ENCODE measurements at places on chromosomes 1 and 21.
A peak's percentile ranks its signal among the peaks of the same experiment; 100 is the strongest.

DNA sequence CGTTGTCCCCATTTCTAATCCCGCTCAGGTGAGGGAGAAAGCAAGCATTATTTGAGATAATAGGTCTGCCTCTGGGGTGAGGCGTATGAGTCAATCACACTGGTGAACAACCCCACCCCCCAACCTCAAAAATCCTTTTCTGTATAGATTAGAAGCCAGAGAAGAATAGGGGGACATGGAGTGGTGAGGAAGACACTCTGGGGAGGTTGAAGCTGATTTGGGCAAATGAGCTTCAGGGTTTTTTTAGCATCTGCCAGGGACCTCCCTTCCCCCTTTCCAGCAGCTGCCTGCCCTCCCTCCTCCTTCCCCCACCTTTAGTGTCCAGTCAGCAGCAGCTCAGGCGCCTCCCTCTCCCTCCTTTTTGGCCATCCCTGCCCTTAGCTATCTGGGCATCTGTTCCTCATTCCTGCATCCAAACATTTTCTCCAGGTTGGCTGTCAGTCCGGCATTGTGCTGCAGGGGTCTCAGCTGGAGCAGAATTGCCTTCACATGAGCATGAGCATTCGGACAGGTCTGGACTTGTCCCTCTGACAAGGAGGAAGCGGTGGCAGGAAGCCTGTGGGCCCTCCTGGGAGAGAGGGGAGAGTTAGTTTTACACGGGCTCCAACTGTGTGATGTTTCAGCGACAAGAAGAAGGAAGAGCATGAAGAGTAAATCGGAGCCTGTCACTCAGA is 30.8 kb upstream of the PTGFRN start:
- no peak for DNase-seq

- DNase-seq = no peak
Observed at GRCh38 chr1:116870300-116870699, 39.4 kb upstream of the PTGFRN start.

DNA sequence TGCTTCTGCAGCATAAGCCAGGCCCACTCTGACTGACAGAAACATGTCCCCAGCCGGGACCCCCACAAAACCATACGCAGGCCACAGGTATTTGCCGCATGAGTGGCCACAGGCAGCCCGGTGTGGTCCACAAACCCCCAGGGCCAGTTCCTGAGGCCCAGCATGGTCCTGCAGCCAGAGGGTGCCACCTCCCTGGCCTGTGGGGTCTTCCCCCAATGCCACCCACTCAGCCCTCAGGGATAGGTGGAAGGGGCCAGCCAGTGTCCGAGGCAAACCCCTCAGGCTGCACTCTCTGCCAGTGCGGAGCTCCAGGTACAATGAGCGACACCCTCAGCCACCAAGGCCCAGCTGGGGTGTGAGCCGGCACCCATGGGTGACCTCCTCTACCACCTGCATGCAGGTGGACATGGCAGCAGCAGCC is 43.5 kb downstream of the UBE2G2 start:
- DNase-seq = no peak

DNA sequence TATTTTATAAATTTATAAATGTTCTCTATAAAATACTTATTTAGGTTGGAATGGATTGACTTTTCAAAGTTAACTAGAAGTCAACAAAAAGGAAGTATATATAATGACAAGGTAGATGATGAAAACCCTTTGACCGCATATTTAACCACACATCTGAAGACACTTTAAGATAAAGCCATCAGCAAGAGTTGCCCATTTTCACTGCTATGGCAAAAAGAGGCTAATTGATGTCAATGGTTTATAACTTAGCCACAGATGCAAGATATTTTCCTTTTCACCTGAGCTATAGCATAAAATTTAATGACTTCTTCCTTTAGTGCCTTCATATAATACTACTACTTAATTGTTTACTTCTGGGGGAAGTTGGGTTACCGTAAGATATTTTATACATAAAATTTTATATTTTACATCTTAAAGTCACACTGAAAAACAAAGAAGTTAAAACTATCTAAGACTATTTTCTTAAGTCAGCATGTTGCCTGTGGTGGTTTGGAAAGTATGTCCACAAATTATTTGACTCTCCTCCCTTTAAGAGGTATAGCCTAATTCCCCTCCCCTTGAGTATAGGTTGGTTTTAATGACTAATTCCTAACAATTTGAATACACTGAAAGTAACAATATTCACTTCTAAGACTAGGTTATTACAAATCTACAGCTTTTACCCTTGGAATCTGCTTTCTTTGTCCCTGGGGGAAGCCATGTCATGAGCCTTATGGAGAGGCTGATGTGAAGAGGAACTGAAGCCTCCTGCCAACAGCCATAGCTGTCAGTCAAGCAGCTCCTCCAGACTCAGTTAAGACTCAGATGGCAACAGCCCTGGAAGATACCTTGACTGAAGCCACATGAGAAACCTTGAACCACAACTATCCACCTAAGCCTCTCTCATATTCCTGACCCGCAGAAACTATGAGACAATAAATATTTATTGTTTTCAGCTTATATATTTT is 40.3 kb upstream of the LRRC8B start:
- DNase-seq = no peak

DNA sequence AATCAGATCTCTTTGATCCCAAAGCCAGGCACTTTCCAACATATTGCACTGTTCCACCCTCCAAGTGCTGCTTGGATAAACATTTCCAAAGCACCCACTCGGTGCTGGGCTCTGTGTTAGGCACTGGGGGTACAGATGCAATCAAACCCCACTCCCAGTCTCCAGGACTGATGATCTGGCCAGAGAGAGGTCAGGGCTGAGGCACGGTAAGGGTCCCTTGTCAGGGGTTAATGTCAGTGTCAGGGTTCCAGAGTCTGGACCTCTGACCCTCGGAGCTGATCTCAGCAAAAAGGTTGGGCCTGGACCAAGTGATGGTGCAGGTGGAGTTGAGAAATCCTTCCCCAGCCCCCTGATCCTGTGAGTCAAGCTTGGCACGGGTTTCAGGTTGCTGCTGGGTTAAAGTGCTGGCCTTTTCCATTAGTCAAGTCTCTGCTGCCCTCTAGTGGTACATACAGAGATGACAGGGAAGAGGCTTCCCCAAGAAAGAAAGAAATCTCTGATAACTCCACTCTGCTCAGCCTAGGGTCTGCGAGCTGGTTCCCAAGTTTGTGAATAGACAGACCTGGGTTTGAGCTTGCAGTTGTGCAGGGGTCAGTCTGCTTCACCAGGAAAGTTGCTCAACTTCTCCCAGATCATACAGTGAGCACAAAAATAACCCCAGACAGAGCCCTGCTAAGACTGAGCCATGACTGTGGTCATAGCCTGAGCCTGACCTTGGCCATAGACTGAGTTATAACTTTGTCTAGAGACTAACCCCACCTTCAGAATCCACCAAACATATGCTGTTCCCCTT is 74.6 kb downstream of the DMRTA2 start:
- DNase-seq = peak; percentile 33

DNA sequence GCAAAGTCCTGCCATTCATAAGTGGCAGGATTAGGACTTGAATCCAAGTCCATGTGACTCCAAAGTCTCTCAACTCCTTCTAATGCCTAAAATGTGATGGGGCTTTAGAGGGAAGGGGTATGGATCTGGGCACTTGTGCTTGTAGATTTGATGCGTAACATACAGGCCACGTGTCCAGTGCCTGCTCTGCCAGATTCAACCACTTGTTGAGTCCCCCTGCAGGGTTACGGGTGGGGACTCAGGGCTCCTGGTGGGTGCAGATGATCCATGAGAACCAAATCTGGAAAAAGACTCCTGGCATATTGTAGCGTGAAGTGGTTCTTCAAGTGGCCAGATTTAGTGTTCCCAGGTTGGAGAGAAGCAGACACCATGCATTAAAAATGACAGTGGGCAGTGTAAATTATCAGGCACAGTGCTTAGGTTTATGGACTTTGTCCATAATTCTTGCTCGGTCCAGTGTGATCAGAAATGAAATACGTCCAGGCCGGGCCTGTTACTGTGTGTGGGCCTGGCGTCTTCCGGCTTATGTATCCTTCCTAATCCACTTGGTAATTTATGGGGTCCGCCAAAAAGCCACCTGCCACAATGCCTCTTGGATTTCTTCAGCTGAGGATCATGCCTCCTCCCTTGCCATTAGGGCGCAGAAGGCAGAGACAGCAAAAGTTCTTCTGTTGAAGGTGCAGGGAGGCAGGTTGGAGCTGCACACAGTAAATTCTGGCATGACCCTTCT is 51.2 kb upstream of the LRP8 start:
- DNase-seq = no peak

- DNase-seq = no peak
Observed at GRCh38 chr21:30478004-30478403, 2.2 kb downstream of the KRTAP19-1 start.

- DNase-seq = no peak
Observed at GRCh38 chr1:147168626-147169058, 3.6 kb downstream of the PRKAB2 start.

GRCh38 chr1:66943361-66943969 is 18.7 kb downstream of the MIER1 start:
- DNase-seq = no peak

- DNase-seq = no peak
Observed at GRCh38 chr1:52662645-52663313, 29.8 kb downstream of the SHISAL2A start.

- DNase-seq = no peak
Observed at GRCh38 chr1:208369658-208370057, 125.5 kb upstream of the PLXNA2 start.

- DNase-seq = no peak
Observed at GRCh38 chr1:69291541-69291940, 276.2 kb upstream of the LRRC7 start.

DNA sequence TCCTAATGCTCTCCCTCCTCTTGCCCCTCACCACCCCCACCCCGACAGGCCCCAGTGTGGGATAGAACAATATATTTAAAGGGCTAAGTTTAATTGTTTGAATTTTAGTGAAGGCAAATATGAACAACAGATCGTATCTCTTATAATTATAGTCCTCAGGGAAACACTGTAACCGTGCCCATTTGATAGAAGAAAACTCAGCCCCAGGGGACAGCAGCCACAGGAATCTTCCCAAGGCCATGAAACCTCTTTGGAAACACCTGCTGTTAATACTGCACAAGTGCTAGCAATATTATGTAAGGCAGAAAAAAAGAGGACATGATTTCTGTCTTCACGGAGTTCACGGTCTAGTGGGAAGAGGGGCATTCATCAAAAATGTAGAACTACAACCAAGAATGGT is 142.2 kb downstream of the URB2 start:
- no peak for DNase-seq

DNA sequence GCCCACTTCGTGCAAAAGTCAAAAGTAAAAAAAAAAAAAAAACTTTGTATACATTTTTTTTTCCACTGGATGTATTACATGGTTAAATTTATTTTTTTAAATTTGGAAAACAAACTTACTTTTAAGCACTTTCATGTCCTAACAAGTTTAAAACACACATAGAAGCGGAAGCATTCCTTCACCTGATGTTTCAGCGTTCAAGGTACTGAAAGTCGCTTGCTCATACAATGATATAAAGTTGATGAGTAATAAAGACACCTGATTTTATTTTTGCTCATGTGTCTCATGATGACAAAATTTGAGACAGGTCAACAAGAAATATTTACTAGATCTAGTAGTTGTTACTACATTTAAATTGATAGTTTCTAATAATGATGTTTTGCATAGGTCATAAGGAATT is 35.5 kb downstream of the ADAMTS1 start:
- DNase-seq = no peak

DNA sequence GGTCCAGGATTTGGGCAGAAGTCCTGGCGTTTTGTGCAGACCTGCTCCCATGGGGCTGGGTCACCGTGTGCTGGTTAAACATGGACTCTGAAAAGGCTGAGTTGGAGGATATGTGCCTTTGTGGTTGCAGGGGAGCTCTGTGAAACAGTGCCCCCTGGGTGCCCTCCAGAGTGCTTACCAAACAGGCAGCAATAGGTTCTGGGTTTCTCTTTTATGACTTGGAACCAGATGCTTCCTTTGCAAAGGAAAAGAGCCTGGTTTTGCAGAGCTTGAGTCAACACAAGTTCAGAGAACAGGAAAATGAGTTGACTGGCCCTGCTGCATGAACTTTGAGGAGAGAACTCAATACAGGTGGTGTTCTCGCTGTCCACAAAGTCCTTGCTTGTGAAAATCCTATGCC is 288.9 kb downstream of the TM2D1 start:
- no peak for DNase-seq

GRCh38 chr1:153663211-153663610 is 4.7 kb downstream of the SNAPIN start:
- DNase-seq = no peak

GRCh38 chr1:218374401-218375353 is 29.5 kb downstream of the TGFB2 start:
- no peak for DNase-seq

GRCh38 chr1:222339376-222339947 is 208.4 kb downstream of the HHIPL2 start:
- DNase-seq = no peak

DNA sequence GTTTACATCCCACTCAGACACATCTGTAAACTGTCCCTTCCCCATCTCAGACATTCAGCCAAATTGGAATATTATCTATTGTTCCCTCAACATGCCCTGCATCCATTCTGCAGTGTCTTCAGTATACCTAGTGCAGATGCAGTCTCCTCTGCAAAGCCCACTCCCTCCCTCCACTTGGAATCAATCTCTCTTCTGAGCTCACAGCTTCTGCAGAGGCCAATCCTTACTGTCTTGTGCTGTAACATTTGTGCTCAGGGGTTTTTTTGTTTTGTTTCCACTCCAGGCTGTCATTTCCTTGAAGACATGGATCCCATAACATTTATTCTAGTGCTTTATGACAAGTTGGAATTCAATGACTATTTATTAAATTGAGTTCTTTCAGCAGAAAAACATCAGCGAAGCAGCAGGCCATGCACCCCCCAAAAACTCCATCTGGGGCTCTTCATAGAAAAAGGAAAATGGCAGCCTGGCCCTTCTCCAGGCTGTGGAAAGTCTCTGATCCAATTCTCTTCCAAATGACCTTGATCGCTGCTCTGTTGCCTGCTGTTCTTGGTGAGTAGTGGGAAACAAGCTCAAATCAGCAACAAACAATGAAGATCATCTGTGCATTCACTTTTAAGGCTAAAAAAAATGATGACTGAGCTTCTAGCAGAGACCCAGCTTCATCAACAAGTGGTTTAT is 8.7 kb downstream of the C4BPA start:
- DNase-seq = no peak

GRCh38 chr1:246111570-246111969 is 395.5 kb downstream of the SMYD3 start:
- no peak for DNase-seq

- DNase-seq = no peak
Observed at GRCh38 chr21:39111931-39112550, 71.2 kb downstream of the PSMG1 start.

DNA sequence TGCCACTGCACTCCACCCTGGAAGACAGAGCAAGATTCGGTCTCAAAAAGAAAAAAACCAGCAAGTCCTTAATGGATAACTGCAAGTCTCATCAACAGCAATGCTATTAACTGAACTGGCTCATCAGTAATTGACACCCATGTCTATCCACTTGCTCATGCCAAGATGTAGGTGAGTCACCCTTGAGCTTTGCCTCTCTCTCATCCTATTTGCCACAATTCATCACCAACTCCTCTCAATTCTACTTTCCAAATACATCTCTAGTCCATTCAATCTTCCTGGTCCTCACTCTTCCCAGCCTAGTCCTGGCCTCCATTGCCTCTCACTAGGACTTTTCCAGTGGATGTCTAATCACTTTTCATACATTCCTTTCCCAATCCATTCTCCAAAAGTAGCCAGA is 103.7 kb upstream of the PRMT6 start:
- no peak for DNase-seq

All from KG1 (cell line).